Fibroblast of mammary gland (primary cell): ENCODE measurements at places on chromosomes 16 and 17.

DNA sequence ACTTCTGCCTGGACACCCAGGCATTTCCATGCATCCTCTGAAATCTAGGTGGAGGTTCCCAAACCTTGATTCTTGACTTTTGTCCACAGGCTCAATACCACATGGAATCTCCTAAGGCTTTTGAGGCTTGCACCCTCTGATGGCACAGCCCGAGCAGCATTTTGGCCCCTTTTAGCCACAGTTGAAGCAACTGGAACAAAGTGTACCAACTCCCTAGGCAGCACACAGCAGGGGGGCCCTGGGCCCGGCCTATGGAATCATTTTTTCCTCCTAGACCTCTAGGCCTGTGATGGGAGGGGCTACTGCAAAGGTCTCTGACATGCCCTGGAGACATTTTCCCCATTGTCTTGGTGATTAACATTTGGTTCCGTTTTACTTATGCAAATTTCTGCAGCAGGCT lies 32.0 kb downstream of the ABCC1 start:
- no peak for DNase-seq

GRCh38 chr17:71004413-71004812 lies 835.1 kb downstream of the KCNJ2 start:
- DNase-seq, result no peak

DNA sequence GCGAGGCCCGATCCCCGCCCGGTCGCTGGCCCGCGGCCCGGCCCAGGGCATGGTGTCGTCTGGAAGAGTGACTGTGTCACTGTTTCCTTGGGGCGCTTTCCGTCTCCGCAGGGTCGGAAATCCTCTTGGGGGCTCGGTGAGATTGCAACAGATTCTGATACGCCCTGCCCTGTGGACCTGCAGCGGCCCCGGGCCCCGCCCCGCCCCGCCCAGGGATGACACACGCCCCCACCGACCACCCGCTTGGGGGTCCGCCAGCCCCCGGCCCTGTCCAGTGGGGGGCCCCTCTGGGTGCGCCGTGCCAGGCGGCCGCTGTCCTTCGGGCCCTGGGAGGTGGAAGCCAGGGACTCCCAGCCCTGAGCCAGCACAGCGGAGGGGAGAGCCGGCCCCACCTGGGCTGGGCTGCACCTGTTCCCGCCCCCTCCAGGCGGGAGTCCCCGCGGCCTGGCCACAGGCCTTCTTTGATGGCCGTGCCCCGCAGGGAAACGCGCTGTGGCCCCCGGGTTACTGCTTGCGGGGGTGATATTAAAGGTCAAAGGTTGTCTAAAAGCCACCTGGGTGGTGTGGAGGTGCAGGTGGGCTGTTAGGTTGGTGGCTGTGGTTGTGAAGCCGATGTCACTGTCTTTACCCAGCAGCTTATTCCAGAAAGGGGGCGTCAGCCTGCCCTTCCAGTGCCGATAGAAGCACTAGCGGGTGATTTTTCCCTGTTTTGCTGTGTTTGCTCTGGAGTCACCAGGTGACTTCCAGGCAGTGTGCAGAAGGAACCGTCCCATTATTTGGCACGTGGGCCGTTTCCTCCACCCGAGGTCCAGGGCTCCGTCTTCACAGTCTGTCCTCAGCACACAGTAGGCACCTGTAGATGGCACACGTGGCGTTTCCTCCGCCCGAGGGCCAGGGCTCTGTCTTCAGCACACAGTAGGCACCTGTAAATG lies 752 bp downstream of the TBC1D24 start:
- DNase-seq, result no peak

DNA sequence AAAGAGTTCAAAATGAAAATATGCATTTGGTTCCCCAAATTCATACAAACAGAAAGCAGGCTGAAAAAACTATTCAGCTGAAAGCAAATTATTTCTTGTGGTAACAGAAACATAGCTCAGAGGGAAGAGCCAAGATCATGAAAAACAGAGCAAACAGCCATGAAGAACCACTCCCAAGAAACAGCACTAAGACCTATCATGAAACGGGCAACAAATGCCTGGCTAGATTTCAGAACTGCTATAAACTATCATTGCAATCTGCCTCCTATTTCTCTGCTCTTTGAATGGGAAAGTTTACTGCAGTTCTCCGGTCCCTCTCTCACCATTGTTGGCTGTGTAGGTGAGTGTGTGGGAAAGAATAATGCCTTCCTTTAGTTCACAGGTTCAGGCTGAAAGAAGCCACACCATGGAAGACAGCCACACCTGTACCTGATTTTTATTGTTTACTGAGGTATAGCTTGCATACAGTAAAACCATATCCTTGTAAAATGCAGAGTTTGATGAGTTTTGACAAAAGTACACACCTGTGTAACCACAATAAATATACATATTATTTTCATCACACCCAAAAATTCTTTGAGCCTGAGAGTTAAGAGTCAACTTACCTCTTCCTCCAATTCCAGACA lies 48.2 kb downstream of the CEP112 start:
- DNase-seq, result no peak

GRCh38 chr16:17578981-17579874 lies 108.5 kb upstream of the XYLT1 start:
- DNase-seq, result peak; percentile 85

GRCh38 chr17:34711646-34712045 lies 132.3 kb downstream of the TMEM132E start:
- DNase-seq, result no peak

- peak; percentile 37 for DNase-seq
Observed at GRCh38 chr16:57115514-57116182, 23.3 kb downstream of the CPNE2 start.

- DNase-seq, result no peak
Observed at GRCh38 chr16:73051961-73052360, 4.0 kb upstream of the ZFHX3 start.

DNA sequence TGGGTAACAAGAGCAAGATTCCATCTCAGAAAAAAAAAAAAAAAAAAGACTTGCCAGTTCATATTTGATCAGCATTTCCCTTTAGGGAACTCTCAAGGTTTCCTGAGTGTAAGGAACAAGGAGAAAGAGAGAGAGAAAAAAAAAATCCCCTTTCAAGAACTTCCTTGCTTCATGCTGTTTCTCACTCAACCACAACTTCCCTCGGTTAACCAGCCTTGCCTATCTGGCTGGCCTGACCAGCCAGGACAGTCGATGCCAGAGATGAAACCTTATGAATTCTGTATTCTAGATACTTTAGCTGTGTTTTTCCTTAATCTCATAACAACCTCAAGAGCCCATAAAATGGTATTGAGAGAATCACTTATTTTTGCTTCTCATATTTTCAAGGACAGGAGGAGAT lies 2.6 kb upstream of the N4BP1 start:
- DNase-seq, result no peak

- peak; percentile 22 for DNase-seq
Observed at GRCh38 chr16:79628501-79628975, 28.0 kb upstream of the MAF start.

- peak; percentile 84 for DNase-seq
Observed at GRCh38 chr16:25210758-25211157, 6.0 kb upstream of the AQP8 start.

GRCh38 chr16:67526149-67526791 lies 2.4 kb upstream of the RIPOR1 start:
- no peak for DNase-seq

DNA sequence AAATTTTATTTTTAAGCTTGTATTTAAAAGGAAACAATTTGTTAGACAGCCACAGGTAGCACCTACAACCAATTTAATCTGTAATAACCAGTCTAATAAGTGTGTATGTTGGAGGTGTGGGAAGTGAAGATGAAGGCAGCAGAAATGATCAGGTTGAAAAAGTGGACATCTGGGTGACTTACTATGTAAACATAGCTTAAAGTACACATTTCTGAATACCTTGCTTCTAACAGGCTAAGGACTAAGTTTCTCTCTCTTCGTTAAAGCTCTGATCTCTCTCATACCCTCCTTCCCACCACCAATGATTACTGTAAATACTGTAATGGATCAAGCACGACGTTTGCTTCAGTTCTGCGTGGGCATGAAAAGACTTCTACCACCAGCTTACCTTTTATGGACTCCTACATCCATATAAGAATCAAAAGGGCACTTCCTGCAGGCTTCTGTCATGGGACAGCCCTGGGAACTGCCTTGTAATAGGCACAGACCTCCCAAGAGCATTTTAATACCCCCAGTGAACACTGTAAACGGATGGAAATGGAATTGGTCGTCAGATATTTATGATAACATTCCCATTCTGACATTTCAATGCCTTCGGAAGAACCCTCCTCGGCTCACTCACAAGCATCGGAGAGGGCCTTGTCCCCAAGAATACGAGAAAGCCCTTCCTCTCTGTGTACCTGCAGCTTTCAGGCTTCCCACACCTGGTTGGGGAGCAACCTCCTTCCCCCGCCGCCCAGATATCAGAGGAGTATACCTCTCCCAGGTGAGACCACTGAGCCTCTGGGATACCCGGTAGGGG lies 700 bp downstream of the CCDC43 start:
- no peak for DNase-seq

DNA sequence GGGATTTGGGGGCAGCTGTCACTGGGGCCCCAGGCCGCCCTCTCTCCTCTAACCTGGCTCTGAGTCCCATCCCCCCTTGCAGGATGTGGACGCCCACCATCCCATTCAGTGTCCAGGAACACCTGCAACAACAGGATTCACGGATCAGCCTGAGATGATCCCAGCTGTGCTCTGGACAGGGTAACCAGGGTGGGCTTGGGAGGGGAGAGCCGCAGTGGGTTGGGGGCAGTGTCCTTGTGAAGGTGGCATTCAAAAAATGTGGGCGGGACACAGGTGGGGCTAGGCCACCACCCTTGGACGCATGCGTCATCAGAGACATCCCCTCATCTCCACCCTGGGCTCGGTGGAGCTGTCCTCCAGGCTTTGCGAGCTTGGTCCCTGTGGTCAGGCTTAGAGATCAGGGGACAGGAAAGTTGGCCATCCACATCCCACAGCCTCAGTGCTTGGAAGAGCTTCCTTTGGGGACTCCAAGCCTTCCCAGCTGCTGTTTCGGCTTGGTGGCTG lies 19.1 kb downstream of the DEXI start:
- DNase-seq, result no peak

- no peak for DNase-seq
Observed at GRCh38 chr17:57135789-57136291, 50.8 kb downstream of the AKAP1 start.

GRCh38 chr17:40517286-40517662 lies 15.9 kb upstream of the TNS4 start:
- no peak for DNase-seq

DNA sequence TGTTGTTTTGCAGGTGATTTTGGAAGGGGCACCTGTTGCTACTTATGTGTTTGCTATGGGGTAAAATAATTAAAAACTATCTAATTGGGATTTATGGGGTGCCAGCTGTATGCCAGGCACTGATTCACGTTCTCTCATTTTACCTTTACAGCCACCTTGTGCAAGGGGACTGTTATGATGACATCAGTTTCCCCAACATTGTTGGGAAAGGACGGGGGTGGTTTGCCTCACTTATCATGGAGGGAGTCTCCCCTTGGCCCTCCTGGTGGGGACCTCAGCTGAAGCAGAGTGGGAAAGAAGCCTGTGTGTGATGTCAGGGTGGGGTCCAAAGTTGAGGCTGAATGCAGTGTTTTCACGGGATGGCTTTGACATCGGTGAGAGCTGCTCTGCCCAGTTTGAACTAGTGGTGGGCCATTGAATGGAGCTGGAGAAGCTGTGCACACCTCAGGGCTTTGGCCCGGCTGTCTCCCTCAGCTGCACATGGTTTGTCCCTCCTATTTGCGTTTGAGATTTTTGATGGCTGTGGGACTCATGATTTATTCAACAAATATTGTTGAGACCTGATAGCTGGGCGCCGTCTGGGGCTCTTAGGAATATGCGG lies 36.1 kb downstream of the CMIP start:
- DNase-seq, result no peak

DNA sequence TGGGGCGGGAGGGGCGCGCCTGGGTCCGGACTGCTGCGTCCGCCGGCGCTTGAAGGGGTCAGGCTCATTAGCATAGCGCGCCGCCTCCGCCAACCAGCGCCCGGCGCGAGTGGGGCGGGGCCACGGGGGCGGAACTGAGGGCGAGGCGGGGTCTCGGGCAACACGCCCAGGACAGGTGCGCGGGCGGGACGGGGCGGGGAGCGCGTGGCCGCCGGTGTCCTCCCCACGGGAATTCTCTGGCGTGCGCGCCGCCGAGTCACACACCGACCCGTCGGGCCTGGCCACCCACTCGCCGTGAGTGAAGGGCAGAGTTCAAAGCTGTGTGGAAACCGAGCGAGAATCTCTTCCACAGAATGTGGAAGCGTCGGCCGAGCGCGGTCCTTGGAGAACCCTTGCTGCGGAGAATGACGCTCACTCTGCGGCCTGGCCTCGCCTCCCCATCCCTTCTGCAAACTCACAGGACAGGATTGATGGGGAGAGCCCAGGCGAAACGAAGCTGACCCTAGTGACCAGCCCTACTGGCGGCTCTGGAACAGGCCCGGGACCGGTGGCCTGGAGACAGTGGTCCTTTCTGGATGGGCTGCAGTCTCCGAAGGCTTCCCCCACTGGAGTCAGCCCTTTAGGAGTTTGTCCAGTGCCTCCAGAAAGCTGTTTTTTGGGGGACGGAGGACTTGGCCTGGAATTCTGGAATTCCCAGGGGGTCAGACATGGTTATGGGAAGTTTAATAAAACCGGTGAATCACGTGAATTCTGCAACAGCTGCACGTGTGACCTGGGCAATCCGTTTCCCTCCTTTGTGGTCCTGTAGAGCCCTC lies at the start of gene SNAI3:
Gene SNAI3 (minus strand): TSS at position 69 of the 815 bp plus-strand sequence. CDS start 101 bp downstream, outside the sequence.
- DNase-seq, result peak; percentile 46

DNA sequence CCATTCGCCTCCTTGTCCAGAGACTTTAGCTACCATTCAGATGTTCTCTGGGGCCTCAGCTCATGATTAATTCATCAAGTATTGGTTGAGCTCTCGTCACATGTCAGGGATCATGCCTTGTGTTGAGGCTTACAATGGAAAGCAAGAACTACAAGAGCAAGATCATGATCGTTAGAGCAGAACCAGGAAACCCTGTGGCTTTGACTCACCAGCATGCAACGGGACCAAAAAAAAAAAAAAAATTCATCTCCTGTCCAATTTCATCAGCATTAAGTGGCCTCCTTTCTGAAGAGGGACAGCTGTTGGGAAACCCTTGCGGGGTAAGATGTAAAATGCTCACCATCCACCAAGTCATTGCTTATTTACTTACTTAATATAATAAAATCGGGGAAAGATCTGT lies 12.1 kb upstream of the USP10 start:
- peak; percentile 88 for DNase-seq

GRCh38 chr17:27355419-27355818 lies 61.5 kb downstream of the WSB1 start:
- no peak for DNase-seq

DNA sequence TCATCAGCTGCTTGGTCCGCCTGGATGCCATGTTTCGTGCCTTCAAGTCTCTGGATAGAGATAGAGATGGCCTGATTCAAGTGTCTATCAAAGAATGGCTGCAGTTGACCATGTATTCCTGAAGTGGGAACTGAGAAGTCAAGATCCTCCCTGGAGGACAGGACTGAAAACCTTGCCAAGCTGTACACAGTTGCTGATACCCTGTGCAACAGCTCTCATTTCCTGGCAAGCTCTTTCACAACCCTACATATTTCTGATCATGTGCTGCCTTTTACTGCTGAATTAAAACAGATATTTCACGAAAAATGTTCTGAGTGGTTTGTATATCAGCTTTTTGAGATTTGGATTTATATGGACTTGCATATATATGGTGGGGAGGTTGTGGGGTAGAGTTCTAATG lies 898 bp downstream of the CAPNS2 start:
- DNase-seq, result peak; percentile 48

- DNase-seq, result no peak
Observed at GRCh38 chr17:48722201-48722907, at the start of gene PRAC1. Gene PRAC1, minus strand, starts transcription at chr17:48722518. Its CDS starts 126 bp downstream, at chr17:48722392.

GRCh38 chr16:64409783-64410210 lies 712.1 kb downstream of the CDH11 start:
- peak; percentile 84 for DNase-seq
